ENCODE measurements at places on chromosomes 2 and 18.

GRCh38 chr18:5979176-5979888 lies 84.0 kb upstream of the TMEM200C start:
- DNase-seq, result no peak

DNA sequence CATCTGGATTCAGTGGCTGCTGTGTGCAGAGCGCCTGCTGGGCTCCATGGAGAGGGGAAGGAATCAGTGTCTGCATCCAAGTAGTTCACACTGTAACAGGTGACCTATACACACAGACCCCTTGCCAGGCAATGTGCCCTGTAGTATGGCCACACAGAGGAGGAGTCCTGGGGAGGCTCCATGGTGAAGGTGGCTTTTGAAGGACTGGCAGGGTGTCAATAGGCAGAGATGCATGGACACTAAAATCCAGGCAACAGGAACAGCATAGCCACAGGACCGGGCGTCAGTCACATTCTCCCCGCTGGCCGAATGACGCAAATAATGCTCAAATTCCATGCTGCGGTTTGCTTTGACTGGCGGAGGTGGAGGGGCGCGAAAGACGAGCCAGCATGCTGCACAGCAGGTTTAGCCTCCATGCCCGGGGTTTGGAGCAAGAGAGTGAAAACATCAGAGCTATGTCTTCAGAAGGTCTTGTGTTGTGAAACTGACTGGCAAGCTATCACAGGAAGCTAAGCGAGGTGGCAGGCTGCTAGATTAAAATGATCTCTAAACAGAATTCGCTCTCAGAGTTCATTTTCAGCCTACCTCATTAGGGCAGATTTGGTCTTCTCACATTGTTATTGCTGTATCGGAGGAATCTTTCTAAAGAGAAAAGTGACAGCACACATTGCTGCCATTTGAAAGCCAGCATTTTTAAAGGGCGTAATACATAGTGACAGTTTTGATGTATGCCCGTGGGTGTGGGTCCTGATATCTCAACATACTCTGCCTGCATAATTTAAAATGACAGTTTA lies 1.2 kb upstream of the CHMP1B start:
- peak; percentile 44 for DNase-seq

- no peak for DNase-seq
These were observed 23.8 kb downstream of the ASB18 start for GRCh38 chr2:236240228-236240990.

- DNase-seq, result no peak
These were observed 88.1 kb downstream of the PLEKHM3 start for GRCh38 chr2:207937253-207937652.

GRCh38 chr2:233219848-233220247 lies 31.6 kb upstream of the ATG16L1 start:
- DNase-seq, result no peak

- no peak for DNase-seq
These were observed 34.7 kb downstream of the NPHP1 start for GRCh38 chr2:110170102-110170501.

DNA sequence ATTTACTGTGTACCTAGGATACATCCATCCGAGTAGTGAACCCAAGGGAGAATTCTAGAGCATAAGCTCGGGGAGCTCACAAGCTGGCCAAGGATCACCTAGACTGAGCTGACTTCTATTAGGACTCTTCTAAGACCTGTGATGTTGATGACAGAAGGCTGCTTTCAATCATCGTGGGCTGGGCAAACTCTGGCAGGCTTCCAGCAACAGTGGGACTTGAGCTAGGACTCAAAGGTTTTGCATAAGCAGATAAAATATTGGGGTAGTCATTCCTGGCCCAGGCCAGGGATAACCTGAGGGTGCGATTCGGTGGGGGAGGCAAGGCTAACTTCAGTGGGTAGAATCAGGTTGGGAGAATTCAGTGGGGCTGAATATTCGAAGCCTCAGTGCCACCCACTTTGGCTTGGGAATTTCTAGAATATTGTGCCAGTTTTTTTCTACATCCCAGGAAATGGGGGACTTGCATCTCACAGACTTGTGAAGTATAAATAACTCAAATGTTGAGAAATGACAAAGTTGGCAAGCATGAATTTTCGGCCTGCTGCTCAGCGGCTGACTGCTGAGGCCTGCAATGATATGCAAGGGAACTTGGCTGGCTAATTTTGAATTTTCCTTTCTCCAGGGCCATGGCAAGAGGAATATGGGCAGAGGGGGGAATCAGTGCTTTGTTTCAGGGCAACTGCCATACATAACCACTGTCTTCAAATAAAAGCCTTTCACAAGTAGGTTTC lies 274.3 kb downstream of the PRKCE start:
- DNase-seq, result no peak

DNA sequence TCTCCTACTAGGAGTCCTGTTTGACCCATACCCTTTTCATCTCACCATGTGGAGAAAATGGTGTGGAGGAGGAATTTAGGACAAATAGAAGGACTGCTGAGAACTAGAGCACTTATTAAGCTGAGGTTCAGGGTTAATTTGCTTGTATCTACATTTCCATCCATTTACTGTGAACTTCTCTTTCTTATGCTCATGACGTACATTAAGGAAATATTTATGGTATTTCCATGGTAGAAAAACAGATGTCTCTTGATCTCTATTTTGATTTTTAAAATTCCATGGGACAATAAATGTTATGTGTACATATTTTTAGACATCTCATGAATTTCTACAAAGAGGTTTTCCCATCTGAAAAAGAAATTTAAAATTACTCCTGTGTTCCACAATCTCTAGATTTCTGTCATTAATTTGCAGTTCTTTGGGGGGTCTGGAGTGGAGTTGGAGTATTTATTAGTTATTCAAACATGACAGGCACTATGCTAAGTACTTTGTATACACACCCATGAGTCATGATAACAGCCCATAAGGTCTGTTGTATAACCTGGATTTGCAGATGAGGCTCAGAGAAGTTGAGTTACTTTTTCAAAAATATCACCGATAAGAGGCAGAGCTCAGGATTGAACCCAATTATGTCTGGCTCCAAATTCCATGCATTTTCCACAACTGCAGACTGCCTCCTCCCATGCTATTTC lies 112.6 kb downstream of the COPS8 start:
- DNase-seq, result no peak

DNA sequence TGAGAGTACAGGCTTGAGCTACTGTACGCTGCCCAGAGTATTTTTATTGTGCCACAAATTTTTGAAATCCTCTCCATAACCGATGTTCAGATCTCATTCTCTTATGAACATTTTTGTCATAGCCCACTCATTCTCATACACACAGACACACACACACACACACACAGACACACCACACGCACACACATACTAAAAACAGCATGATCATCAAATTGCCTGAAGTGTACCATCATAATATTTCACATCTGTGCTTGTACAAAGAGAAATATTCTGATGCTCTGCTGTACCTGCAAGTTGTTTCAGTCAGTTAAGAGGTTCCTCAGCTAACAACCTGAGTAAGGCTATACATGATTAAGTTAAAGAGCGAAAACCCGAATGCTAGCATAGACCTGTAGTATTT lies 95.1 kb downstream of the LRRTM1 start:
- DNase-seq, result no peak

GRCh38 chr2:120680136-120680761 lies 55.4 kb upstream of the GLI2 start:
- DNase-seq, result peak; percentile 74

- DNase-seq, result no peak
These were observed 117.2 kb upstream of the KLF7 start for GRCh38 chr2:207282916-207283315.

- DNase-seq, result no peak
These were observed 3.0 kb downstream of the RFTN2 start for GRCh38 chr2:197672371-197672893.

DNA sequence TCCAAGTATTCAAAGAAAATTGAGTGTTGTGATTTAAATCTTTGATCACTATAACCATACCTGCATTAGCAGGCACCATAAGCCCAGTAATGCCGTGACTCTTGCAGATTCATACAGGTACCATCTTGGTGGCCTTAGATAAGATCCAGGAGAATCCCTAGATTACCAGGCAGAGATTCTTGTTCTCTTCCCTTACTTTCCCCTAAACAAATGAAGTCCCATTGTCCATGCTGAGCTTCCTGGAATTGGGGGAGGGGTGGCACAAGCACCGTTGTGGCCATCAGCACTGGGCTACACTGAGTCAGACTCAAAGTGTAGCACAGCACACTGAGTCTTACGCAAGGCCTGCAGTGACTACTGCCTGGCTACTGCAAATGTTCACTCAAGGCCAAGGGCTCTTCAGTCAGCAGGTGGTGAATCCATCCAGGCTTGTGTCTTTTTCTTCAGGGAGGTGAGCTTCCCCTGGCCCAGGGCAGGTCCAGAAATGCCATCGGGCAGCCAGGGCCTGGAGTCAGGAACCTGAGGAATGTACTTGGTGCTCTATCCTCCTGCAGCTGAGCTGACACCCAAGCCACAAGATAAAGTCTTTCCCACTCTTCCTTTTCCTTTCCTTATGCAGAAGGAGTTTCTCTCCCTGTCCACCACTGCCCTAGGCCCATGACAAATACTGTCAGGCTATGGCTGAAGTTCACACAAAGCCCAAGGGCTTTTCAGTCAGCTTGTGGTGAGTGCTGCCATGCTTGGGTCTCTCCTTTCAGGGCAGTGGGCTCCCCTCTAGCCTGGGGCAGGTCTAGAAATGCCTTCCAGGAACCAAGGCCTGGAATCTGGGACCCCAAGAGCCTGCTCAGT lies 52.6 kb downstream of the CD28 start:
- no peak for DNase-seq

GRCh38 chr2:113036763-113037162 lies 15.9 kb downstream of the IL36B start:
- DNase-seq, result no peak

- no peak for DNase-seq
These were observed 85.4 kb downstream of the DLGAP1 start for GRCh38 chr18:4369705-4370104.

GRCh38 chr2:179771791-179772190 lies 89.6 kb downstream of the ZNF385B start:
- no peak for DNase-seq

GRCh38 chr2:70516596-70516995 lies 37.0 kb downstream of the TGFA start:
- DNase-seq, result no peak

DNA sequence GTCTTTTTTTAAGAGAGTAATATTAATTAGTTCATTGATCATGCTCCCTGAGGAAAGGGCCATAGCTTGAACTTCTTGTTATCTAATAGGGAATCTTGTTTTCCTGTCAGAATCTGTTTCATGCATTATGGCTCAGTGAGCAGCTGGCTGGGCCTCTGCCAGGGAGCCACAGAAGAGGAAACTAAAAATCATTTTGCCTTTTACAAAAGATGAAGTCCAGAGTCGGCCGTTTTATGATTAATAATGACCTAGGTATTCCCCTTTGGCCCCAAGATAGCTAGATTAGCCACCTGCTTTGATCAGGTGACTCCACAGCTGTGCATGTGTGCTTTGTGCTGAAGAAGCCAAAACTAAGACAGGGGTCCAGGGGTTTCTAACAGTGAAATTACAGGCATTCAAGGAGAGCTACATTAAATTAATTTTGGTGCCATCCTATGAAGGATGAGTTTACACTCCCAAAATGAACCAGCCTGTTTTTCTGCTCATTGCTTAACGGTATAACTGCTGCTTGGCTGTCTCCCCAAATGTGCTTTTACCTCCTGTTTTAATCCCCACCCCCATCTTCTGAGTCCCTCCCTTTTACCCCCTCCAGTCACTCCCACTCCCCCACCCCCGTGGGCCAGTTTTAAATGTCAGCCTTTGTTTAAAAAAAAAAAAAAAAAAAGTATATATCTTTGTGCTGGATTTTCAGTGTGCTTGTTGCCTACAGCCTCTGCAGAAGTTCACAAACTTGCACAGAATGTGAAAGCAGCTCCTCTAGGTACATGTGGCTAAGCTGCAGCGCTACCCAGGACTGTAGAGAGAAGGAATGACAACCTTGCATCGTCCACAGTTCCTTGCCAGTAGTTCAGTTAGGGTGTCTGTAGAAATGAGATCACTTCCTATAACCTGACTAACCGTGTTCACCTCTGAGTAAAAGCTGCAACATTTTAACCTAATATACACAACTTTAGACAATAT lies 93.1 kb downstream of the CABLES1 start:
- DNase-seq, result no peak

DNA sequence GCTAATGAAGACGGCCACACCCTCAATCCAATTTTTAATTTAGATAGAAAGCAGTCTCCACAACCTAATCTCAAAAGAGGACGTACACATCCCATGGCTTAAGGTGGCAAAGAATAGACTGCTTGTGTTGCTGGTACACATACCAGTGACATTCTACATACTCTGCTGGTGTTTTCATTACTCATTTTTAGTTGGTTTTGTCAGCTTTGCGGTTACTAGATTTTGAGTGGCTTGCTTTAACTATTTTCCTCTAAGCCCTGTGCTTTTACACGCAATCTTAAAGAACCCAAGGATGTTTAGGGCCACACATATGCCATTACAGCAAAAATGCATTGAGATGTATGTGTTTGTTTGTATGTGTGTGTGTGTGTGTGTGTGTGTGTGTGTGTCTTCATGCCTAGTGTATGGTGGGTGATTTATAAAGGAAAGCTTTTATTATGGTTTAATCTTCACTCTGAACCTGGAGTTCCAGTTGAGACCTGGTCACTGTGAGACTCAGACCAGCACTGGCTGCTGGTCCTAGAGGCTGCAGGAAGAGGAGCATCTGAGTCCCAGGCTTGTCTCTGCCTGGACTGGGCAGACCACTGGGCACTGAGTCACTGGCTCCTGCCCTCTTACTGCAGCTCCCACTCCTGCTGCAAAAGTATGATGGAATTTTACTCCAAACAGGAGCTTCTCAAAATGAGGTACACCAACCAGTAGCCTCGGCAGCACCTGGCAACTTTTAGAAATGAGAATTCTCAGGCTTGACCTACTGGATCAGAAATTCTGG lies 415.9 kb downstream of the NBAS start:
- no peak for DNase-seq

DNA sequence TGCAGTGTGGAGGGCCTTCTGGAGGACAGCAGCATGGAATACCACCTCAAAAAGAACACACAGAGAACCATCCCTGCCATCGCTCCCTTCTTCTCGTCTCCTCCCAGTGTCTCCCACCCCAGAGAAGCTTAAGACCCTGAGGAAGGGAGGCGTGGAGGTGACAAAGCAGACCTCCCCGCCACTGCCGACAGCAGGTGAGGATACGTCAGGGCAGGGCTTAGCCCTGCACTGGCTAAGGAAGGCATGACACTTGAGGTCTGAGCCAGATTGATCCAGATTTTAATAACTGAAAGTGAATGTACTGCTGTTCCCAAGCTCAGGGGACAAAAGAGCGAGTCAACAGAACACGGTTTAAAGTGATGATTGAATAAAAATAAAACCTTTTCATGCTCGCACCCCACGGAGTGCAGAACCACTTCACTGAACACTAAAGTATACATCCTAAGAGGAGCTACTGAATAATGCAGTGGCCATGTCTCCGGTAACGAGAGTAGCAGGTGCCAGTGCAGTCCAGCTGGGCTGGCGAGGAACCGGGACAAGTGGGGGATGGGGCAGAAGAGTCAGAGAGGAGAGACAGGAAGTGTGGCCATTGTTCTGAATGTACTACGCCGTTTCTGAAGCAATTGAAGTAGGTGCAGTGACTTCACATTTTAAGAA lies 391.0 kb downstream of the CDH2 start:
- no peak for DNase-seq

- no peak for DNase-seq
These were observed 16.6 kb upstream of the TTL start for GRCh38 chr2:112465382-112465781.

GRCh38 chr2:238106698-238107524 lies 6.8 kb downstream of the ESPNL start:
- DNase-seq, result no peak

GRCh38 chr2:146228466-146229058 lies 1616.3 kb upstream of the ACVR2A start:
- no peak for DNase-seq

GRCh38 chr2:241009601-241010530 lies 11.4 kb downstream of the SNED1 start:
- no peak for DNase-seq

Measured in caudate nucleus (tissue), 63 donors.